ENCODE measurements at places on chromosomes 11 and 22. TPM values are rescaled to one million over a fixed set of nuclear protein-coding genes. Genes with fewer than 3 reads are reported as not detected.

Gene OR5AN1
- not detected for total RNA-seq

GRCh38 chr11:110761131-110761530, 48.9 kb upstream of the ARHGAP20 start:
- no peak for DNase-seq

- DNase-seq: no peak
Observed at GRCh38 chr11:71342951-71343827, 90.8 kb upstream of the SHANK2 start.

Gene KRTAP5-6
- not detected for total RNA-seq

- DNase-seq: no peak
Observed at GRCh38 chr22:49784630-49784971, 43.1 kb downstream of the BRD1 start.

- no peak for DNase-seq
Observed at GRCh38 chr11:67276781-67277230, 10.5 kb downstream of the GRK2 start.

DNA sequence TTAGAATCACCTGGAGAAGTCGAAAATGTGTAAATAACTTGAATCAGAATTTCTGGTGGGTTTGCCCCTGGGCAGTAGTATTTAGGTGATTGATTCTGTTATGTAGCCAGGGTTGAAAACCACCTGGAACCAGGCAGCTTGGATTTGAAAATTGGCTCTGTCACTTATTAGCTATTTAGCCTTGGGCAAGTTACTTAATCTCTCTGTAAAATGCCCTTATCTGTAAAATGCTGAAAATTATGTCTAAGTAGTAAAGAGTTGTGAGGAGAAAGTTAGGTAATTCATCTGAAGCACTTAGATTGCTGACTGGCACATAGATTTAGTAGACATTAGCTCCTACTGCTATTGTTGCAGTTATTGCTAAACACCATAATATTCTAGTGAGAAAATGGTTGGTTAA, 49.3 kb downstream of the PPME1 start:
- no peak for DNase-seq

DNA sequence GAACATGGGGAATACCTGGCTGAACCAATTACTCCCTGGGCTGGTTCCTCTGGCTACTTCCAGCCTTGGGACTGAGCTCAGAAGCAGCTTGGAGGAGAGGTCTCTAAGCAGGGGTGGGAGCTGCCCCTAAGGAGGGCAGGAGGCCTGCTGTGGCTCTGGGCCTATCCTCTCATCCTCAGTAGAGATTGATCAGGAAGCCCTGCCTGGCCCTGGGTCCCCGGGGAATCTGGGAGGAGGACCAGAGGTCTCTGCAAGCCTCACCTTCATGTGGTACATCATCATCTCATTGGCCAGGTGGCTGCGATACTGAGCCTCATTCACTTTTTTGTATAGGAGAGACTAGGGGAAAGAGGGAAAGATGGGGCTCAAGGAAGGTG, 91.1 kb downstream of the PDE2A start:
- DNase-seq: no peak

Gene GLYATL1
- total RNA-seq: 0.84 TPM

- DNase-seq: no peak
Observed at GRCh38 chr11:17607591-17608570, 60.8 kb downstream of the OTOG start.

DNA sequence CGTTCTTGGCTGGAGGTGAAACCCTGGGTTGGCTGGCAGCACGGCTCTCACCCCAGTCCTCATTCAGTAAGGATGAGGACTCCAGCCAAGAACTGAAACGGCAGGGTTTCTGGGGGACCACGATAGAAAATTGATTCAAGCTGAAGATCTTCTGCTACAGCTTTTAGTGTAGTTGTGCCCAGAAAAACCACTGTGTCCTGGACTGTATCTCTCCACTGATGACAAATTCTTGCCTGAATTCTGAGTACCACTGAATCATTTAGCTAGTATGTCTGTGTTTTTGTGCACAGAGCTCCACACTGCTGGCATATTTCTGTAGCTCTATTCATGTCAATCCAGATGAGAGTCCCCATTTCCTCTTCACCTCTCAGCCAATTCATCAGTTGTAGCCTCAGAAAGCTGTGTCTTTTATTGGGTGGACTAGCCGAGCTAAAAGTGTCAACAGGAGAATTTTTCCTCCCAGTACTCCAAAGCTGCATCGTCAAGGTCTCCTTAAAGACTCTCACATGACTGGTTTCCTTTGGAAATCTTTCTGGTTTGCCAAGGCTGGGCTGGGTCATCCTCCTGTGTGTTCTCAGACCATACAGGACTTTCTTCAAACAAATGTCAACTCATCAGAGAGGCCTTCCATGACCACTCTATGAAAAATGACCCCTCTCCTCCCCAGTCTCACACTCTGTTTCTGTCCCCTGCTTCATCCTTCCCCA, 144.6 kb downstream of the LDLRAD3 start:
- no peak for DNase-seq

DNA sequence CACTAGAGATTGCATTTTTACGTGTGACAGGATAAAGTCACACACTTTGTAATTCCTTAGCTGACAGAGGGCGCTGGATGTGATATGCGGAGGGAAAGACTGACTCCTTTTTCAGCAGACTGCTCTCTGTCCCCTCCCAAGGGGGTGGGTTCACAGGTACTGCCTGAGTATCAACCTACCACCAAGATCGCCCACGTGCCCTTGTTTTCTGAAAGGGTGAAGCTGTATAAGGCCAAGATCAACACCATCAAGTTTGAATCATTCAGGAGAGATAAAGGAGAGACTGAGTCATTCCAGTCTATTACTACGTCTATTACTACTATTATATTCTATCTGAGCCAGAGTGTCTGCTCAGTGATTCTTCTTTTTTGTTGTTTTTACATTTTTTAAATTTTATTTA, 30.7 kb downstream of the BUD13 start:
- no peak for DNase-seq

Gene OTOG
- total RNA-seq: not detected

DNA sequence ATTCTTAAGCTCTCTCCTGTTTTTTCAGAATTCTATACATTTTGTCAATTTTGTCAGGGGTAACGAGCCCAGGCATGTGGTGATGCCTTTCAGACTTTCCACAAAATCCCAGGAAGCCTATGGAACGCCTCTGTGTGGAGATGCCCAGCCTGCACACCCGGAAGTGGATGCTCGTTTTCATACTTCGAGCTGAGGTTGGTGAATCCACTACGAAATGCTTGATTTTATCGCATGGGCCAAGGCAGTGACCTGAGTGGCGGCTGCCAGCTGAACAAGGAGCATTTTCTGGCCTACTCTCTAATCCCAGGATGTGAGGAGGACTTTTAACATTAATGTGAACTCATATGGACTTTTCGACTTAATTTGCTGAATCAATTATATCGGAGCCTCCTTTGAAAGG, 426.7 kb upstream of the B3GAT1 start:
- no peak for DNase-seq

GRCh38 chr11:4459500-4459899, 10.4 kb downstream of the OR52K2 start:
- DNase-seq: no peak

DNA sequence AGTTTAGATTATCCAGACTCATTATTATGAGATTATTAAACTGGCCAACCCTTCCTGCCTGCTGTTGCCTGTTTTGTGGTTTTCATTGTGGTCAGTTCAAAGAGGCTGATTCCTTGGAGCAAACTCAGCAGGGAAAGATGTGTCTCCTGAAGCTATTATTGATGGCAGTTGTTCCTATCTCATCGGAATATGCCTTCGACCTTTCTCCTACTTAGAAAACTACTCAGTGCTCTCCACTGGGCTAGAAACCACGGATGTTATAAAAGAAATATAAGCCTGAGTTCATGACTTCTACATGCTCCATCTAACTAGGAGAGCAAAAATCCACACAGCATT, 80.2 kb upstream of the NAV2 start:
- no peak for DNase-seq

DNA sequence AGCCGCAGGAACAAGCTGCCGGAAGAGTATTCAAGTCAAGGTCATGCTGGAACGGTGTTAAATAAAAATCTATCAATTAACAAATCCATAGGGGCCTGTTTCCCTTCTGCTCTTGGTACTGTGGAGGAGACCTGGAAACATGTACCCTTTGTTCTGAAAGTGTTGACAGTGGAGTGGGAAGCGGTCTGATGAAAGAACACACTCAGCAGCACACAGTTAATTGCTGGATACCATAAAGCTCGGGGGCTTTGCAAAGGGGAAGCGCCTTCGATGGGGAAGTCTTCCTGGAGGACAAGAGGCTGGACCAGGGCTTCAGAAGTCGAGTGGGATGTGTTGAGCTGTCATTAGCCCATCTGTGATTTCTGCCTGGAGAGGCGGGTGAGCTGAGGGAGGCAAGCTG, 112.5 kb upstream of the CLPB start:
- DNase-seq: no peak

DNA sequence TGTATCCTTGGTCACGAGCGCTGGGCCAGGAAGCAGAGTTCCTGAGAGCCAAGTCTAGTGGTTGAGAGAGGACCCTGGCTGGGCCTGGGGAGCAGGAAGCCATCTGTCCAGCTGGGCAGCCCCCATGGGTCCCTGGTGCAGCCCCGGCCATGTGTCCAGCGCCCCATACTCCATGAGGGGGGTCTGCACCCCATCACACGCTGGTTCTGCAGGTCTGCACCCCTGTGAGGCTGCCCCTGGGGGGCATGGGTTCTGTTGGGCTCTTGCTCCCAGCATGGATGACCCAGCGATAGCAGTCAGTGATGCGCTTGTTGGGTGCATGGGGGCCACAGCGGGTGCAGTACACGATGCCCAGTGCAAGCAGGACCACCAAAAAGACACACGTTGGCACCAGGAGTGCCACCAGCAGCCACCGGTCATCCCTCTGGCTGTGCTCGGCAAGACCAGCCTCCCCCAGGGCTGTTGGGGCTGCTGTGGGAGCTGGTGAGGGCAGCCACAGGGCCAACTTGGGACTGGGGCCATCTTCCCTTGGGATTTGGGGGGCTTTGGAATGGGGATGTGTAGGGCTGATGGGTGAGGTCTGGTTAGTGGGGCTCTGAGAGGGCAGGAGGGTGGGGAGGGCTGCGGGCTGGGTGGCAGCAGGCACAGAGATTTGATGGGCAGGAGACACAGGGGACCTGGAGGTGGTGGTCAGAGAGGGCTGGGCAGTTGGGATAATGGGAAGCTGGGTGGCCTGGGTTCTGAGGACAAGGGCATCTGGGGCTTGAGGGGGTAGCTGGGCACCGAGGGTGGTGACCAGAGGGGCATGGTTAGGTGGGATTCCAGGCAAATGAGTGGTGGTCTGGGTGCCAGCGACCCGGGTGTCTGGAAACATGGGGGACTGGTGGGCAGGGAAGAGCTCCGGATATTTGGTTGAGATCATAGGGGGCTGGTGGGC, 2.0 kb downstream of the CD248 start:
- no peak for DNase-seq

Gene GLYAT
- total RNA-seq: not detected

DNA sequence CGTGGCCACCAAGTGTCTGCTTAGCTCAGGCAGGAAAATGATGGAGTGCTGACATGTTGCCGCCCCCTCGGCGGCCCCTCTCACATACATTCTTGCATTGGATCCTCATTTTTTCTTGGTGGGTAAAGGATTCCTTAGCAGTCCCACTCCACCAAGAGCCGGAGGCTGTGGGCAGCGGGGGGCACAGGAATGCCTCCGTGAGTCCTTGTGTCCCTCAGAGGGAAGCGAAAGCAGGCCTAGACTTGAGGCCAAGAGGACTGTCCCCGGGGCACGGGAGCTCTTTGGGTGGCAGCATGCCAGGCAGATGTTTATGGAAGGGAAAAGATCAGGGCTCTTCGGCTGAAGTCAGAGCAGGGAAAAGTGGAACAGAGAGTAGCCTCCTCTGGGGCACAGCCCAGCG, 21.6 kb downstream of the LRFN4 start:
- no peak for DNase-seq

Gene GVQW3
- 1.1 TPM for total RNA-seq

Gene MFRP
- total RNA-seq: not detected

DNA sequence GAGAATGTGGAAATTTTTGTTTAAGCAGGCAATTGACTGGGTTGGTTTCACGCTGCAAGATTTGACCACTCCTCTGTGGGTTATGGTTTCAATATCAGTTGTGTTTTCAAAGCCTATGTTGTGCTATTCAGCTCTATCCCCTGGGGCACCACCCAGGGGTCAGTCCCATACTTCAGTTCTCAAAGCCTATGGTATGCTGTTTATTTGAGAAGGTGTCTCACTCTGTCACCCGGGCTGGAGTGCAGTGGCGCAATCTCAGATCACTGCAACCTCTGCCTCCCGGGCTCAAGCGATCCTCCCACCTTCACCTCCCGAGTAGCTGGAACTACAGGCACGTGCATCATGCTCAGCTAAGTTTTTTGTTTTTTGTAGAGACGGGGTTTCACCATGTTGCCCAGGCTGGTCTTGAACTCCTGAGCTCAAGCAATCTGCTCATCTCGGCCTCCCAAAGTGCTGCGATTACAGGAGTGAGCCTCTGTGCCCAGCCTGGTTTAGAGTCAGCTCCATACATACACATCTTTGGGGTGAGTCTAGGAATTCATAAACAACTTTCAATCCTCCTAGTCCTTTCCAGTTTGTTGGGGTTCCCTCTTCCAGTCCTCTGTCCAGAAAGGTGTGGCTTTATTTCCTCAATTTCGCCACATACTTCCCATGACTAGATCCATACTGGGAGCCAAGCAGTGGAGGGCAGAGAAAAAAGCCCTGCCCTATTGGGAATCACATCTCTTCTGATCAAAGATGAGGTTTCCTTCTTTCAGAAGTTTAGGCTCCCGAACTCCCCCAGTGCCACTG, 35.0 kb upstream of the MAPK1 start:
- DNase-seq: no peak

DNA sequence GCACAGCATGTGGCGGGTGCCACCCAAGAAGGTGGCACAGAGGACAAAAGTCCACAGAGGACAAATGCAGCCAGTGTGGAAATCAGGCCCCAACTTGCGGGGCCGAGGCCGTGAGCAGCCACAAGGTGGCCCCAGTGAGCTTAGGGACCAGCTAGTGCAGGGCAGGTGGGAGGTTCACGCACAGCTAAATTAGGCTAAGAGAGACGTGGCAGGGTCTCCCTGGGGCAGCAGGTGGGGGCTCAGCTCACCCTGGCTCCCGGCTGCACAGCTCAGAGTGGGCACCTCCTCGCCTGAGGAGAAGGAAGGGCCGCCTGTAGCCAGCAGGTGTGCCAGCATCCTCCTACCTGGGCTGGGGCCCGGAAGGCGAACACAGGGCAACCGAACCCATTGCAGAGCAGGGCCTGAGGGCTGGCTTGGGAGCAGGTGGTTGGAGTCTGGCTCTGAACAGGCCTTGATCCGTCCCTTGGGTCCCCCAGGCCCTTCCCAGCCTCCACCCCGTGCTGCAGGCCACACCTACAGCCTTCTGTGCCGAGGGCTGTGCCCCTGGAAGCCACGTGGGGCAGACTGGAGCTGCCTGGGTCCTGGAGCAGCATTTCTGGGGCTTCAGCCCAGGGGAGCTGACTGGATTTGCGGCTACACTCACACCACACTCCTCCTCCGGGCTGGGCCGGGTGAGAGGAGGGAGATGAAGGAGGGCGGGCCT, 26.1 kb upstream of the CELSR1 start:
- no peak for DNase-seq

Gene P4HA3
- total RNA-seq: 1.7 TPM

Gene CDC42BPG
- total RNA-seq: 12.8 TPM
